Stimulated activated CD8-positive, alpha-beta memory T cell treated with anti-CD3 and anti-CD28 coated beads, Interleukin-4, amount 100 ng/mL, for 1 hour (primary cell): ENCODE measurements at places on chromosomes 7 and 10.

DNA sequence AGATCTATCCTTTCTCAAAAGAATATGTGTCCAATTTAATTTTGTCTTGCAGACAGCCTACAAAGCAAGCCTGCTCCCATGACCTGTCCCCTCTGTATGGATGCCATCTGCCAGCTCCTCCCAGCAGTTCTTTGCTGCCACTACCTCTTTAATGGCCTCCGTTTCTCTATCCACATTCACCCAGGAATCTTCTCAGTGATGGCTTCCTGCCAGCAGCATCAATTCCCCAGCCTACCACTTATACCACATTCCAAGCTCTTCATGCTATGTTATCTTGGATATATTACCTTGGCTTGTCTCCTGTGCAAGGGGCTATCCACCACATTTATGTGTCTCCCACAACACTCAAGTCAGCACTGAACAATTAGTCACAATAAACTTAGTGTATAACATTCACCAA lies 133.2 kb downstream of the VPS50 start:
- DNase-seq: no peak

- DNase-seq: no peak
Measured at GRCh38 chr10:79073784-79074432, 5.1 kb downstream of the ZMIZ1 start.

- DNase-seq: no peak
Measured at GRCh38 chr7:121017586-121017985, 29.1 kb downstream of the CPED1 start.

DNA sequence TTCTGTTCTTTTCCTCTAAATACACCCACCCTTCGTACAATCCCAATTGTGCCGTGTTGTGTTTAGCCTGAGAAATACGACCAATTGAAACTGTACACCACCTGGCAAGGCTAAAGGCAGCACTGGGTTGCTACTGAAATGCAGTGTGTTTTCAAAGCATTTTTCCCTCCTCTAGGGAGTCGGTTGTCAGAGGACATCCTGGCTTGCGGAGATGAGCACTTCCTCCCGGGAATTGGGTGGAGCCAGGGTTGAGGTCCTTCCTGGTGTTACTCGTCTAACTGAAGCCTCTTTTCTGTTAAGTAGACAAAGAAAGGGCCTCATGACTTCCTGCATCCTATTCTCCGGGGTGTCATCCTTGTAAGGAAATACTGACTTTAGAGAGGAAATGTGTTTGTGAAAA lies 133.5 kb downstream of the MTPAP start:
- no peak for DNase-seq

DNA sequence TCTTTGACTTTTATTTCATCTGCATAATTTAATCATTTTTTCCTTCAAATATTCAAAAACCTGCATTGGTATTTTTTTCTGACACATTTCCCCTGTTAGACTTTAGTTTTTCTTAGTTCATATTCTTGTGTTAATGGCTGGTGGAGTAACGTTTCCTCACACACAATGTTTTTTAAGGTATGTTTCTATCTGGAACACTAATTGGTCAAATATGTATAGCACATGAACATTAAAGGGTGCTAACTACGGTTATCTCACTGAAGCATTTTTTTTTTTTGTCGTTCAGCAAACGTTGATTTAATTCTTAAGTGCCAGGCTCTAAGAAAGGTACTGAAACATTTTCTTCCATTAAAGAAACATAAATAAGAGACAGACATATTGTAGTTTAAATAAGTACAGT lies 87.7 kb downstream of the PTPRZ1 start:
- no peak for DNase-seq

DNA sequence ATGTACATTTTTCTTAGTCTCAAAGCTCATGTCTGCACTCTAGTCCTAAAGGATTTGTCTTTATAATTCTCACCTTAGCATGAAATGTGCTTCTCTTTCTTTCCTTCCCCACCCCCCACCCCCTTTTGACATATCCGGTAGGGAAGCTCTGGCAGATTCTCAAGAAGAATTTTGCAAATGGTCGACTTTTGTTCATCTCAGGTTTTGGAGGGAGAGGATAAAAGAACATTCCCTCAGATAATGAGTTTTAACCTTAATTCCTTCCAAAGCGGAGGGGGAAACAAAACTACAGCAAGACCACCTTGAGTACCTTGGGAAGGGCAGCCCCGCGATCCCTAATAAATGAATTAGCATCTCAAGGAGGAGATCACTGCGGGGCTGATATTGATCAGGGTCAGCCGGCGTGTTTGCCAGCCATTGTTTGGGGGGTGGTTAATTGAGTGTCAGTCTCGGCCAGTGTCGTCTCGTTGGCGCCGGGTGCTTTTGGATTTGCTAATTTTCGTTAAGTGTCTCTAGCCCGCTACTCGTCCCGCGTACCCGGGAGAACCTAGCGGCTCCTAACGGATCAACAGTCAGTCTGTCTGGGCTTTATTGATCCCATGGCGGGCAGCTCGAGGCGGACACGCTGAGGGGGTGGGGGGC lies 874 bp upstream of the BAMBI start:
- no peak for DNase-seq

DNA sequence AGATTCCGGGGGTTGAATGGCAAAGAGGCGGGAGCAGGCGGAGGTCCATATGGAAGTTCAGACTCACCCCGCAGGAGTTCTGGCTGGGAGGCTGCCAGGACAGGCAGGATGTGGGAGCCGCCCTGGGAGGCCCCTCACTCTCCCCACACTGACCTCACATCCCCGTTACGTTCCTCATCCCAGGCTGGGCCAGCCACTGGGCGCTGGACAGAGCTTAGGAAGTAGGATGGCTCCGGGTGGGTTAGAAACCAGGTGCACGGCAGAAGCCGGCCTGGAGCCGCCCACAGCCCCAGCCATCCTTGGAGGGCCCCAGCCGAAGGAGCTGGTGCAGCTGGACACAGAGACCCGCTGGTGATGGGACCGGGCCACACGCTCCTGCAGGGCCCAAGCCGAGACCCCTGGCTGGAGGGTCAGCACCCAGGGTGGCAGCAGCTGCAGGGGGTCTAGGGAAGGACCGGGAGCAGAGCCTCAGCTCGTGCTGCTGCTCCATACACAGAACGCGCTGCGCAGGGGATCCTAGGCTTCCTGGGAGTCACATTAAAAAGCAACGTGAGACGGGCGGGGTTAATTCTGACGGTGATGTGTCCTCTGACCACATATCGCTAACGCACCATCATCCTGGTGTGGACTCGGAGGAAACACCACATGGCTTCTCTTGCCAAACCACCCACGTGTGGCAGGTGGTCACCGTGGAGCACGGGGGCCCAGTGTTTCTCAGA lies 98.6 kb upstream of the DIP2C start:
- no peak for DNase-seq

DNA sequence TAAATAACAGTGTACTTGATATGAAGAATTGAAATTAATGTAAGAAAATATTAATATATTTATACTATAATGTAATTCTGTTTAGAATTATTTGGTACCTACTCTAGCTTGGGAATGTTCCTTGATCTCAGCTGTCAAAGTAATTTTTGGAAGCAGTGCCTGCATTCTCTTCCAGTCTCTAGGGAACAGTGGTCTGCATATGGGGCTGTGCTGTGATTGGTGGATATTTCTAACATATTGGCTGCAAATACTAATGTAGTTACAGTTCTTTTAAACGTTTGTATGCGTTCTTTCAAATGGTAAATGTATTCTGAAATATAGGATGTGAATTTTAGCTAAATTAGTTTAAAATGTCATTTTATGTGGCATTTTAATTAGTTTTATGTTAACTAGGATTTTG lies 87.2 kb downstream of the PHF14 start:
- no peak for DNase-seq

DNA sequence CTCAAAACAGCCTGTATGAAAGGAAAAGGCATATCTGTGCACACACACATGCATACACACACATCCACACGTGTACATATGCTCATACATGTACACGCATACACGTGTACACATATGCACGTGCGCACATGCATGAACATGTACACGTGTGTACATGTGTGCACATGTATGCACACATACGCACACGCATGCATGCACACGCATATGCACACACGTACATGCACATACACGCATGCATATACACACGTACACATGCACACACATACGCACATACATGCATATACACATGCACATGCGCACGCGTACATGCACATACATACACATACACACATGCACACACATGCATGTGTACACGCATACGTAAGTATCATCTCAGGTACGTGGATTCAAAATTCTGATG lies 19.4 kb downstream of the DIP2C start:
- no peak for DNase-seq

GRCh38 chr7:106608661-106609060 lies 52.3 kb downstream of the CCDC71L start:
- no peak for DNase-seq

- DNase-seq: no peak
Measured at GRCh38 chr10:14880229-14880628, 1.6 kb downstream of the SUV39H2 start.

DNA sequence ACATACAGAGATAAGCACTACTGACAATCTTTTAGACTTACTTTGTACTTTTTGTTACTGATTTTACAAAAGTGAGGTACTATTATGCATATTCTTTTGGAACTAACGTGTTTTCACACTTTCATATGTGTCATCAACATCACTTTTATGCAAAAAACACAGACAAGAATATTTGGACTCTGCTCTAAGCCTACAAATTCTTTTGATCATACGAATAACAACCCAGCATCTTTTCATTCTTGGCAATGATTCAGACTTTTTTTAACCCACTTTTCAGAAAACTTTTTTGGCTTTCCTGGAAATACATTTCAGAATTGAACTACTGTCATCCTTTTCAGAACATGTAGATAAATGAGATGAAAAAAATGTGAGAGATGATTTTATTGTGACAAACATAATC lies 30.2 kb downstream of the USP6NL start:
- DNase-seq: no peak

DNA sequence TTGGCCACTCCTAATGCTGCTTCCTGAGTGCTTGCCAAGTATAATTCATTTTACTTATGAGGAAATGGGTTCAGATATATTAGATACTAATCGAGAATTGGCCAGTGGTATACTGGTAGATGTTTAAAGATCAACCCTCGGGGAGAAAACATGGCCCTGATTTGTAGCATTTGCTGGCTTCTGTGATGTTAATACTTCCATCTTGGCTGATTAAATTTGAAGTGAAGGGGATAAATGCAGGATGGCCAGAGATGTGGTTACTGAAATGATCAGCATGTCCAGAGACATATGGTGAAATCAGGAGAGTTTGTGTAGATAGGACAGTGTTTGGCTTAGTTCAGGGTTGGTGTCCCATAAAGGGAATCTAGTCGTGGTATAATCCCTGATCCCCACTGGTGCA lies 11.2 kb downstream of the UBE2D4 start:
- DNase-seq: no peak

DNA sequence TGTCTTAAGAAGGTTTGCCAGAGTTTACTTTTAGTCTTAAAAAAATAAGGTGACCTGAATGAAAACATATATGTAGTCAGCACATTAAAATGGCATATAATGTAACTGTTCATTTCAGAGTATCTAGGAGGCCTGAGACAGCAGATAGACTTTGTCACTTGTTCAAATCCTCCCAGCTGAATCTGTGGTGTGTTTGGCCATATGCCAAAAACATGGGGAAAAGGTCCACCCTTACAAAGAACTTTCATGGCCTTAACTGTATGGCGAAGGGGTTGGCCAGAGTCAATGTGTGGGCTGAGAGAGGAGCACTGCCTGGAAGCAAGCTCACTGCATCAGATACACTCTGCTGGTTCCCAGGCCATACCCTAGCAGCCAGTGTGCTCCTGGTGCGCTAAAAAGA lies 113.7 kb downstream of the ALOX5 start:
- DNase-seq: no peak

DNA sequence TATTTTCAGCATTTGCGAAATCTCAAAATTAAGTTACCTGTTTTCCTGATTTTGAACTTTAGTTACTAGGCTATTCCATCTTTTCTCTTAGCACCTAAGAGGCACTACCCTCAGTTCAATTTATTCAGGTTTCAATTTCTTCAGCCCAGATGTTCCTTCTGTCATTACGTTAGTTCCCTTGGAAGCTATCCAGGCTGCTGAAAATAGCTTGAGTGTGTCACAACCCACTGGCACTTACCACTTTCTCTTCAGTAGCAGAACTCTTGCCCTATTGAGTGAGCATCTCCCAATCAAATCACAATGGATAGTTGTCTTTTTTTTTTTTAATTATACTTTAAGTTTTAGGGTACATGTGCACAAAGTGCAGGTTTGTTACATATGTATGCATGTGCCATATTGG lies 332.7 kb upstream of the LRGUK start:
- no peak for DNase-seq

GRCh38 chr7:18163091-18163490 lies 135.4 kb upstream of the PRPS1L1 start:
- no peak for DNase-seq
